ENCODE measurements at places on chromosomes 4 and X.

DNA sequence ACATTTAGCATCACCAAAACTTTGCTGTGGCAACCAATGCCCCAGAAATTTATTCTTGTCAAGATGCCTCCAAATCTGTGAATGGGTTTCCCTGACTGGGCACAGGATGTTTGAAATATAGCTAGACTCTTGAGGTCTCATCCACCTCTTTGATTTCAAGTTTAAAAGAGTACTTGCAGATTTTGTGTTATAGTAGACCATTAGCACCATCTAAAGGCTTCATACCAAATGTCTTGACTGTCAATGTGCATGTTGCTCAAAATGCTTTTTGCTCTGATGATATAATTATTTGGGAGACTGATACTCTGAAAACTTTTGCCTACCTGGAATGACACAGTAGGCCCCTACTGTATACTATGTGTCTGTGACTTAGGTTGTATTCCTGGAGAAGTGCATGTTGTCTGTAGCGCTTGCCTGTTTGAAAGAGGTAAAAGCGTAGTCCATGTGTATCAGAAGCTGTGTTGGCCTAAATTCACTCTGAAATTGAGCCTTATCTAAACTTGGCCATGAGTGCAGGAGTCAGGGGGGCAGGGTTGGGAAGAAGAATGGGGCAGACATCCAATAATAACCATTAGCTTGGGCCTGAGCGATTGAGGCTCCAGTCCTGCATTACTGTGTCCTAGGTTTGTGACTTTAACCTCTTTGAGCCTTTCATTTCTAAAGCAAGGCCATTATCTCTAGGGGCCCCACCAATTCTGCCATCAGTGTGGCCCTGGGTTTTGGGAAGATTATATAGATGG, 33.8 kb downstream of the NDP start:
- no peak for DNase-seq

GRCh38 chr4:159178979-159179969, 76.4 kb downstream of the RAPGEF2 start:
- no peak for DNase-seq

GRCh38 chr4:11456401-11456800, 27.7 kb upstream of the HS3ST1 start:
- no peak for DNase-seq

DNA sequence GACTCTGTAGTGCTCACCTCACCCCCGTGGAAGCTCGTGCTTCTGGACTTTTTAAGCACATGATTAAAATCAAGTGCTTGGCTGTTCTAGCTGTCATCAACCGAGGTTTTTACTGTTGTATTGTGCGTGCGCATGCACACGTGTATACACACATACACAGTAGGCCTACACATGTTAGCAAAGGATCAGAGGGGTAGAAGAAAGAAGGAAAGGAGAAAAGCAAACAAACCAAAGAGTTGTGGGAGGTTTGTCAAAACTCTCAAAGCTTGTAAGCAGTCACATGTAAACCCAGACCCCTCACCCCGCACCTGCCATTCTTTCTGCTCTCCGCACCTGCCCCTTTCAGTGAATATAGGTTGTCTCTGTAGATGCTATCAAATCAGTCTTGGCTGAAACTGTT, 311.8 kb downstream of the HS3ST1 start:
- DNase-seq, result no peak

DNA sequence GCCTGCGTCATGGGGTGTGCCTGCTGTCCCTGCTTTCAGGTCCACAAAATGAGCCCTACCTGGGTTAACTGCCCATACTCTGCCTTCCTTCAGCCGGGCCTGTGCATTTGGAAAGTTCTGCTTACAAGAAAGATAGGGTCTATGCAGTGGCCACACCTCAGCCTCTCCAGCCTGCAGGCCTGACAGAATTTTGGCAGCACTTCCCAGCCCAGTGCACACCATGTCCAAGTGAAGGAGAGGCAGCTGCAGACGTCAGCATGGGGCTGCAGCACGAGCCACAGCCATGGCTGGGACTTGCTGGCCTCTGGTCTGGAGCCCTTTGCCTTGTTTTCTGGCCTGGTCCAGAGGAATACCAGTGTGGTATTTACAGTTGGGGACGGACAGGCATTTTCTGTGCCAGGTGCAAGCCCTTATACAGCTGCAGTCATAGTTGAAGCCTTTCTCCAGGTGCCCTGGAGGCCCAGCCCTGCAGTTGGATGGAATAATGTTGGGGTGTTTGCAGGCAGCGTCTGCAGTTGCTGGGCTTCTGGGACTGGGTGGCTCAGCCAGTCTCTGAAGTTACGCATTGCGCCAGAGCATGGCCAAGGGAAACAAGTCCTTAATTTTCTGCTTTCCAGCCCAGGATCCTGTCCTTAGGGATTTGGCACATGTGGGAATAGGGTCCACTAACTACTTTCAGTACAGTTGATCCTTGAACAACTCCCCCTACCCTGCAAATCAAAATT, 26.2 kb downstream of the JADE1 start:
- DNase-seq, result no peak

DNA sequence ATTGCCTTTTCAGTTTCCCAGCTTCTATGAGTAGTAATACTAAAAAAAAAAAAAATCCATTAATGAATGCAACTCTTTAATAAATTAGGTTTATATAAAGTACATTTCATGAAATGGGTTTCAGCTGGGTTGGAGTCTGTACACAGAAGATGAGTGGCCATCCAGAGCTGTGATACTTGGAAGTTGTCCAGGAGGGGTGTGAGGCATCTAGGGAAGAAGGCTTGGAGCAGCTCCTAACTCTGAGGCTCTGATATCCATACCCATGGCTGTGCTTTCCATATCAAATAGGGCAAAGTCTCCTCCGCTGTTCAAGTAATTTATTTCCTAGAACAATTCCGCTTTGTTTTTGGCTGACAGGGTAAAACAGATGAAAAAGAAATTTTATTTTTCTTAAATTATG, 423.3 kb upstream of the TENM3 start:
- DNase-seq, result no peak

DNA sequence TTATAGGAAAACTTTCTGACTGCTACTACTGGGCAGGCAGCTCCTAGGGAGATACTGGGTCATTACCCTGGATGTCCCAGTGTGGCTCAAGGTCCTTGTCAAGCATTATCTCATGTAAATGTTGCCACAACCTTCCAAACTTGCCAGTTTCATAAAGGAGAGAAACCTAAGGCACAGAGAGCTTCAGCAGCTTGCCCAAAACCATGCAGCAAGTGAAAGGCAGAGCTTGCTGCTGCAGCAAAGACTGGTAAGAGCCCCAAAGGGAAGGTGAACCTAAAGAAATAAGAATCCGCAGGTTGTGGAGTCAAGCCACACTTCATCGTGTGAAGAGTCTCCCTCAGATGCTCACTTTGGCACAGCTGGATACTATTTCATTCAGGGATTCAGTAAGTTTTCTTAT, 2.3 kb downstream of the MPP1 start:
- no peak for DNase-seq

GRCh38 chrX:40313269-40313668, 215.5 kb upstream of the BCOR start:
- DNase-seq, result no peak

DNA sequence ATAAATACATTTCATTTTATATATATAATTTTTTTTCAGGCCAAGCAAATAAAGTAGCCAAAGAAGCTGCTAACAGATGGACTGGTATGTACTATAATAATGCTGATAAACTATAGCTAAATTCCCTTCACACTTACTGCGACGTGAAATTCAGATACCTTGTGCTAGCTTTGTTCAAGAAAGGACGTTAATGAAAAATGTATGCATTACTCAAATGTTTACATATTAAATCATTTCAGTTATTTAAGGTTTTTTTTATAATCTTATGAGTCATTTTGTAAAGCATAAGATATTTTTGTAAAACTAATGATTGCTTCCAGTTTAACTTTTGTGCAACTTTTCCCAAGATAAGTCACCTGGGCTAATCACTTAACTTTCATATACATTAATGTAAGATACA, 57.2 kb upstream of the TMEM131L start:
- no peak for DNase-seq

DNA sequence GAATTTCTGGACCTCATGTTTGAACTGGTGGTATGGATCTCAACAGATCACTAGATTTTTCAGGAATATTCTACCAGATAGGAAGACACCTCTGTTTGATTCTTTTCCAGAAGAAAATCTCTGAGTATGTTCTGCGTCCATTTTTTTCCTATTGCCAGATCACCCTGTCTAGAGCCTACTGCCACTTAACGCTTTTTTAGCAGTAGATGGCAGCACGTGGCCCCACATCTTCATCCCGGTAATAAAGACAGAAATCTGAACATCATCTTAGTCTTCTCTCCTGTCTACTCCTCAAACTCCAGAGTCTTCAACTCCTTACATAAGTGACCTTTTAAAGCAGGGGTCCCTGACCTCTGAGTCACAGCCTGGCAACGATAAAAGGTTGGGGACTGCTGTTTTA, 184.7 kb downstream of the TMA16 start:
- DNase-seq, result no peak

DNA sequence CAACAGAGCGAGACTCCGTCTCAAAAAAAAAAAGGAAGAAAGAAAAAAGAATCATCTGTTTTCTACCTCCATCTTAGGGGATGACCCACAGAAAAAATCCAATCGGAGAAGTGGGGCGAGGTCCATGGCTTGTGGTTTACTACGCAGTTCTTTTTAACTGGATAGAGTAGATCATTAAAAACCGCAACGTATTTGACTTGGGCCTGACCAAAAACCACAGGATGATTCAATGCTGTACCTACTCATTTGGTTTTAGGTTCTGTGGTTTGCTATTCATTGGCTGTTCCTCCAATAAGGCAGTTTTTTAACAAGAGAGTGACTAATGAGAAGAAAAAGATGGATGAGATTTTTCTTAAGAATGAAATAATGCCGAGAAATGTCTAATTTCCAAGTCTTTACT, 83.7 kb downstream of the FREM3 start:
- no peak for DNase-seq

DNA sequence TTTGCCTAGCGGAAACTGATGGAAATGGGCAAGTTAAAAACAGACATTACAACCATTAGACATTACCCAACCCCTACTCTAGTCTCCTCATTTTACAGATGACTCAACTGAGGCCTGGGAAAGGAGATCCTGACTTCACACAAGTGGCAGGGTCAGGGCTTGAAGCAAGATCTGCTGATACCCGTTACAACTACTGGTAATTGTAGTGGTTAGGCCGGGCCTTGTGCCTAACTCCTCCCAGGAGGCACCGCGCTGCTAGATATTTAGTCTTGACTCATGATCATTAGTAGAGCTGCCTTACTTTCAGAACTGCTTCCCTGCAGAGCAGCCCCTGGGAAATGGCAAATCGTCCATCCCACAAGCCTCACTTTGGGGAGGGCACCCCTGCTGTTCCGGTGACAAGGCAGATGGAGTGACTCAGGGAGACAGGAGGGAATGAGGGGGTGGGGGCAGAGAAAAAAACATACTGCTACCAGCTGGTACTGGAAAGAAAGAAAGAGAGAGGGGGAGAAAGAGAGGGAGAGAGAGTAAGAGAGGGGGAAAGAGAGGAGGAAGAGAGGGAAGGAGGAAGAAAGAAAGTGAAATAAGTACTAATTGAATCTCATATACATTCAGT, 12.2 kb downstream of the ARHGEF6 start:
- DNase-seq, result peak; percentile 26

- no peak for DNase-seq
These were observed 3.9 kb downstream of the TMEM33 start for GRCh38 chr4:41939016-41939626.

DNA sequence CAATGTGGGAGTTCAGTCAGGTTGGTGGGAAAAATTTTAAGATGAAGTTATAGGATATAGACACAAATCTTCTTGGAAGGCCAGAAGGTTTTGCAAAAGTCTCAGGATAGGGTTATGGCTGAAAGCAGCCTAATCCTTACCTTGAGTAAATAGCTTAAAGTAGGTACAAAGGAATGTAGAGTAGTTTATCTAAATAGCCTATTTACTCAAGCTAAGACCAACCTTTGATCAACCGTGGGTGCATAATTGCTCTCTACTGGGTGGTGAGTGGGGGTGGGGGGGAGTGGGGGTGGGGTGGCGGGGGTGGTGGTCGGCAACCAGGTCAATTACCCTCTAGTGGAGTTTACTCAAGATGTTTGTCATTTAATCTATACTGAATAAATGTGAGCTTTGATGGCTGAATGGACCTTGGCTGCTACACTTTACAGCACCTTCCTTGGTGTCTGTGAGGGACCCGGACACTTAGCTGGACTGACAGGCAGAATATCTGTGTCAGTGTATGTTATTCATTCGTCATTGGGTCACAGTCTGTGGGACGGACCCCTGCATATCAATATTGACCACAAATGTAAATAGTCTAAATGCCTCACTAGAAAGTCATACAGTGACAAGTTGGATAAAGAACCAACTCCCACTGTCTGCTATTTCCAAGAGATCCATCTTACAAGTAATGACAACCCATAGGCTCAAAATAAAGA, 545.7 kb upstream of the PABPC4L start:
- no peak for DNase-seq

GRCh38 chrX:23851544-23851943, 56.2 kb downstream of the APOO start:
- no peak for DNase-seq

- no peak for DNase-seq
These were observed 106.8 kb downstream of the CLNK start for GRCh38 chr4:10577508-10578426.

GRCh38 chr4:17613761-17614415, 553 bp upstream of the MED28 start:
- peak; percentile 16 for DNase-seq

DNA sequence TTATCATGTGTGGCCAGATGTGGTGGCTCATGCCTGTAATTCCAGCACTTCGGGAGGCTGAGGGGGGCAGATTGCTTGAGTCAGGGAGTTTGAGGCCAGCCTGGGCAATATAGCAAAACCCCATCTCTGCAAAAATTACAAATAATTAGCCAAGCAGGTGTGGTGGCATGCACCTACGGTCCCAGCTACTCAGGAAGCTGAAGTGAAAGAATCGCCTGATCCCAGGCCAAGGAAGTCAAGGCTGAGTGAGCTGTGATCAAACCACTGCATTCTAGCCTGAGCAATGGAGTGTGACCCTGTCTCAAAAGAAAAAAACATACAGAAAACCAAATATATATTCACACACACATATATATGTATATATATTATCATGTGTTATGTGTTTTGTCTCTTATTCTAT, 15.0 kb downstream of the APELA start:
- DNase-seq, result no peak

- DNase-seq, result no peak
These were observed 1056.0 kb downstream of the STIM2 start for GRCh38 chr4:27916452-27917184.
